A549 treated with DMSO at 1 μM for 4 hours (cell line): ENCODE measurements at places on chromosomes 4 and X. TPM values are rescaled to one million over a fixed set of nuclear protein-coding genes. Genes with fewer than 3 reads are reported as not detected.

Gene ATOH1
- total RNA-seq = not detected in 5 replicates

Gene PAGE5
- total RNA-seq = not detected in 5 replicates

Gene RHOH
- total RNA-seq = 0.08 to 0.16 TPM (median 0.13 TPM) in 3 of 5 replicates, not detected in the others

Gene SSX1
- total RNA-seq = not detected in 5 replicates

Gene RIPPLY1
- 0.08 to 0.11 TPM in 2 of 5 replicates, not detected in the others for total RNA-seq

Gene PRDM5
- 3.6 to 5.2 TPM (median 4.5 TPM) in 5 replicates for total RNA-seq

Gene PDHA2
- not detected in 5 replicates for total RNA-seq

Gene SERPINA7
- not detected in 5 replicates for total RNA-seq

Gene TRIM60
- total RNA-seq = not detected in 5 replicates

Gene KLB
- total RNA-seq = 0.10 to 0.16 TPM (median 0.13 TPM) in 5 replicates

Gene FRMPD3
- 0.09 to 0.15 TPM (median 0.13 TPM) in 5 replicates for total RNA-seq

Gene GYPE
- total RNA-seq = not detected in 5 replicates

Gene CENPVL2
- not detected in 5 replicates for total RNA-seq

Gene KDR
- total RNA-seq = 0.01 to 0.02 TPM in 2 of 5 replicates, not detected in the others

Gene CFAP299
- total RNA-seq = not detected in 5 replicates

Gene CAPN6
- total RNA-seq = not detected in 5 replicates

Gene INTU
- 1.1 to 1.7 TPM (median 1.3 TPM) in 5 replicates for total RNA-seq

Gene TMPRSS11A
- not detected in 5 replicates for total RNA-seq

Gene CCDC158
- 0.02 to 0.03 TPM in 2 of 5 replicates, not detected in the others for total RNA-seq

Gene NUDT10
- 0.28 to 0.56 TPM (median 0.45 TPM) in 5 replicates for total RNA-seq

Gene SLITRK4
- total RNA-seq = 0.02 TPM in 2 of 5 replicates, not detected in the others

Gene SPIN4
- 4.1 to 8.3 TPM (median 6.3 TPM) in 5 replicates for total RNA-seq

Gene RAP2C
- 25.4 to 44.7 TPM (median 30.7 TPM) in 5 replicates for total RNA-seq

Gene LRIT3
- 0.03 to 0.07 TPM (median 0.06 TPM) in 4 of 5 replicates, not detected in the other for total RNA-seq

Gene MBNL3
- total RNA-seq = not detected in 5 replicates

Gene TLL1
- total RNA-seq = 0.06 to 0.14 TPM (median 0.12 TPM) in 5 replicates

Gene STATH
- not detected in 5 replicates for total RNA-seq

Gene IGFBP7
- 180 to 323 TPM (median 220 TPM) in 5 replicates for total RNA-seq

Gene SYTL5
- total RNA-seq = 0.21 to 0.45 TPM (median 0.44 TPM) in 5 replicates

Gene TRIM75
- not detected in 5 replicates for total RNA-seq

Gene TRIM61
- not detected in 5 replicates for total RNA-seq

Gene P2RY10
- not detected in 5 replicates for total RNA-seq

Gene GYPB
- not detected in 5 replicates for total RNA-seq

Gene OPRPN
- total RNA-seq = not detected in 5 replicates

Gene IL13RA1
- 46.1 to 57.1 TPM (median 54.2 TPM) in 5 replicates for total RNA-seq

Gene SPACA5B
- not detected in 5 replicates for total RNA-seq

Gene DUX4
- not detected in 5 replicates for total RNA-seq

Gene CT47B1
- not detected in 5 replicates for total RNA-seq

Gene FABP2
- not detected in 5 replicates for total RNA-seq

Gene CABS1
- total RNA-seq = not detected in 5 replicates

Gene DGKK
- total RNA-seq = not detected in 5 replicates

Gene ADAMTS3
- 0.02 TPM in 1 of 5 replicates, not detected in the others for total RNA-seq

Gene STAP1
- total RNA-seq = not detected in 5 replicates

Gene RPS6KA6
- total RNA-seq = 5.2 to 7.6 TPM (median 7.6 TPM) in 5 replicates

Gene NMU
- 0.31 to 0.60 TPM (median 0.56 TPM) in 5 replicates for total RNA-seq

Gene IL13RA2
- 0.06 to 0.27 TPM (median 0.08 TPM) in 4 of 5 replicates, not detected in the other for total RNA-seq
